ENCODE measurements at places on chromosomes 11 and 22.

DNA sequence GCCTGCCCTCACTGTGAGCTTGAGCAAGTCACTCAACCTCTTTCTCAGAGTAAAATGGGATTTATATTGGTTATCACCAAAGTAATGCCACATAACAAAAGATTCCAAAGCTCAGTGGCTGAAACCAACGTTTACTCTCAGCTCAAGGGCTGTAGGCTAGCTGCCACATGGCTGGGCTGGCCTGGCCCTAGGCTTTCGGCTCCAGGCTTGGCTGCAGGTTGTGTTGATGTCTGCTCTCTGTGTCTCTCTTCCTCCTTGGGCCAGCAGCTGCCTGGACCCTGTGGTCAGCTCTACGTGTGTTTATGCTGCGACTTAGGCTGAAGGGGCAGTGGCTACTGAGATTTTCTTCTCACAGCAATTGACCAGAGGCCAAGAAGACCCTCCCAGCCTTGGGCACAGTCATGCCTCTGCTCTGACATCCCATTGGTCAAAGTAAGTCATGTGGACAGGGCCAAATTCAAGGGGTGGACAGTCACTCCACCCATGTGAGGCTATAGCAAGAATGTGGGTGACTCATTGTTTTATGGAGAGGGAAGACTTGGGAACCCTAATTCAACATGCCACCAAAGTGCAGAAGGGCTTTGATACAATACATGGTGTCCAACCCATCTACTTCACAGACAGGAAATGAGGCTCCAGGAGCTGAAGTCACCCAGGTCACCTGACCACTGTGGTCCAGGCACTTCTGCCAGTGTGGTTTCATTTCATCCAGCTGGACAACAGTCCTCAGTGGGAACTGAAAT lies 90.6 kb downstream of the TSPAN18 start:
- DNase-seq, result no peak

DNA sequence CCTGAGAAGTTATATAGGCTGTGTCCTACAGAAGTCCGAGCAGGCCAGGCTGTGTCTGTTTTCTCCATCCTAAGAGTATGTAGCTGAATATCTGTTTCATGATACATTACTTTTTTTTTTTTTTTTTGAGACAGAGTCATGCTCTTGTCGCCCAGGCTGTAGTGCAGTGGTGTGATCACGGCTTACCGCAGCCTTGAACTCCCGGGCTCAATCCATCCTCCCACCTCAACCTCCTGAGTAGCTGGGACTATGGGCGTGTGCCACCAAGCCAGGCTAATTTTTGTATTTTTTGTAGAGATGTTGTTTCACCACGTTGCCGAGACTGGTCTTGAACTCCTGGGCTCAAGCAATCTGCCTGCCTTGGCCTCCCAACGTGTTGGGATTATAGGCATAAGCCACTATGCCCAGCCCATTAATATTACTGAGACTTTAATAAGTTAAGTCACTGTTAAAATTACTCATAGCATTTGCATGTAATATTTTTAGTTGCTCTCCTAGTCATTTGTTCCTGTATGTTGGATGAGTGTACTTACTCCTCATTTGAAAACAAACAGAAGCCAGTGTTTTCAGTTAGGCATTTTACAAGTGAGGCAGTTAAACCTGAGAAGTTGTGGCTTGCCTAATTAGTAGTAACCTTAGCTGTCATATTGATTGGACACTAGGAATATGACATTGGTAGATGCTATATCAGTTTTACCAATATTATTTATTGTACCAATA lies 26.1 kb downstream of the DRG1 start:
- DNase-seq, result no peak

DNA sequence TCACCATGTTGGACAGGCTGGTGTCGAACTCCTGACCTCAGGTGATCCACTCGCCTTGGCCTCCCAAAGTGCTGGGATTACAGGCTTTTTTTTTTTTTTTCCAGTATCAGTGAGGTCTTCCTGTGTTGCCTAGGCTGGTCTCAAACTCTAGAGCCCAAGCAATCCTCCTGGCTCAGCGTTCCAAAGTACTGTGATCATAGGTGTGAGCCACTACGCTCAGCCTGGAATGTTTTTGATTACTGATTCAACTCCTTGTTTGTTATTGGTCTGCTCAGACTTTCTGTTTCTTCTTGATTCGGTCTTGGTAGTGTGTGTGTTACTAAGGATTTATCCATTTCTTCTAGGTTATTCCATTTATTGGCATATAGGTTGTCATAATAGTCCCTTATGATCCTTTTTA lies 31.3 kb downstream of the NAGA start:
- no peak for DNase-seq

DNA sequence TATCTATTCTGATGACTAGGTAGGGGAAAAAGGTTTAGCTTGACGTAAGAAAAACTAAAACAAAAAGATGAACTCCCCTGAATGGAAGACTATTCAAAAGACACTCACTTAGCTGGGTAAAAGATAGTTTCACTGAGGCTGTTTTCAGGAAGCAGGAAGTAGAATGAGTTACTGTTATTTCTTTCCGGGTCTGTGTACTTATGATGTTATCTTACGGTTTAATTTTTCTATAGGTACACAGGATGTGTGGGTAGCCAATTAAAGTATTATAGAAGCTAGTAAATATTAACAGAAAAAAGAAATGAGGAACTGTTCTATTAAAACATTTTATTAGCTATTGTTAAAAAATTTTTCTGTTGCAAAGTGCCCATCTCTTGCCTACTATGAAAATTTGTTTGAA lies 45.8 kb upstream of the MMP7 start:
- DNase-seq, result no peak

- no peak for DNase-seq
Measured at GRCh38 chr11:100706179-100706578, 19.1 kb downstream of the ARHGAP42 start.

GRCh38 chr22:36946421-36947158 lies 33.2 kb downstream of the CSF2RB start:
- no peak for DNase-seq

GRCh38 chr11:94077552-94078293 lies 50.9 kb upstream of the PANX1 start:
- DNase-seq, result peak; percentile 63

DNA sequence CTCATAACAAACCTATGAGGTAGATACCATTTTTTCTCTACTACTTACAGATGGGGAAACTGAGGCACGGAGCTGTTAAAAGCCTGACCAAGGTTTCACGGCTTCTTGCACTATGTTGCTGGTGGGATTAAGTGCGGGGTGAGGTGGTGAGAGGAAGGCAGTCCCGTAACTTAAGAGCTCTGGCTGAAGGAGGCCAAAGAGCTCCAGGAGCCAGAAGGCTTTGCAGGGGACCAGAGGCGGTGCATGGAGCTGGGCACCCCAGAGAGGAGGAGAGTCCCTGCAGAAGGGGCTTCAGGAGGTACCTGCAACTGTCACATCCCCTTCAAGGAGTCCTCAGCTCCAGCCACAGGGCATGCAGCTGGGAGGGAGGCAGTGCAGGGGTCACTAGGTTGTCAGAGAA lies 4.1 kb downstream of the CHRM4 start:
- DNase-seq, result no peak

DNA sequence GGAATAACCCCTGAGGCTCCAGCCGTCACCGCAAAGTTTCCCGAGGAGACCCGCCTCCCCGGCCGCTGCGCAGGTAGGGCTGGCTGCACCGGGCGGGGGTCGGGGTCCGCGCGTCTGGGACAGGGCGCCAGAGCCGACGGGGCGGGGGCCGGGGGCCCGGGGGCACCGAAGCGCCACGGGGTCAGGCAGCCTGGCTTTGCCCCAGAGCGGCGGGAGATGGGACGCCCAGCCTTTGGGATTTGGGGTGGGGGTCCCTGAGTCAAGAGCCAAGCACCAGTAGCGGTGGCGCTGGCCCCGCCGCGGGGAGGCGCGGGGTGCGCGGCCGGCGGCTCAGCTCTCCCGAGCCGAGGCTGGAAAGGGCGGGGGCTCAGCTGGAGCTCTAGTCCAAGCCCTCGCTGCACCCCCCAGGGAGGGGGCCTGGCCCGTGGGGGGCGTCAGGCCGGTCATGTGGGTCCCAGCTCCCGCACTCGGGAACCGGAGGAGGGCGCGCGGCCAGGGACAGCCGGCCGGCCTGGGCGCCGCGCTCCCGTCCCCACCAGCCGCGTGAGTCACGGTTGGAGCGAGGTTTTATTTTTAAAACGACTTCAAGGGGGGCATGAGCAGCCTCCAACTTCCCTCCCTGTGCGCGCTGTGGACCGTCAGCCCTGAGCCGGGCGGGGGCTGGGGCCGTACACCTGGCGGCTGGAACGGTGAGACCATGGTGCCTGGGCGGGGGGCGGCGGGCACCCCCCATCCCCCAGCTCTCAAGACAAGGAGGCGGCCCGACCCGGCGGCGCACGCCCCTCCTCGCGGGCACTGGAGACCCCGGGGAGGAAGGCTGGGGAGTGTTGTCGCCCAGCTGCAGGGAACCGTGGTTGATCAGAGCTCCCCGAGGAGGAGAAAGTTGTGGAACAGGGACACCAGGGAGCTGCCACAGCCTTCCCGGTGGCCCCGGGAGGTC lies 626 bp downstream of the FLRT1 start:
- DNase-seq, result no peak

DNA sequence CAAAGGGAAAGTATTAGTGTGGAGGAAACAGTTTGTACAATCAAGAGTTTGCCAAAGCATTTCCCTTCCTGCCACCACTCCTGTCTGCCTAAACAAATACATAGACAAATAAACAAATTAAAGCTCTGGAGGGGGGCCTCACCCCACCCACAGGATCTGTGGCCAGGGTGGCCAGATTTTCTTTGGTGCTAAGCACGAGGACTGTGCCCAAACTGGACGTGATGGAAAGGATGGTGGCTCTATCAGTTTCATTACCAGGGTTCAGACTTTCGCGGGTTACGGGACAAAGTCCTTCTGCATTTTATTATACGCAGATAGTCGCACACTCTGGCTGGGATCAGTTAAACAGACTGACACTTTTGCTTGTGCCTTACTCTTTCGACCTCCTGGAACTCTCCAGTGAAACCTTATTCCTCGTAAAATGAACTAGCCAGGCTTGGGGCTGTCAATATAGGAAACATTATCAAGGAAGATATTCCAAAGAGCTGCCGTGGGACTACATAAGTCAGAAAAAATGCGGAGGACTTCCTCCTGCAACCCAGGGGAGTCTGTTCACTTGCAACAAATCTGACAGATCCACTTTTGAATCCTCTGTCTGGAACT lies 11.2 kb downstream of the BARX2 start:
- no peak for DNase-seq

- no peak for DNase-seq
Measured at GRCh38 chr11:130815097-130815802, 101.0 kb downstream of the SNX19 start.

- no peak for DNase-seq
Measured at GRCh38 chr11:4066910-4067309, 27.7 kb upstream of the RRM1 start.

GRCh38 chr11:5301846-5302245 lies at the start of gene OR51B4:
Gene OR51B4, minus strand, starts transcription at chr11:5301946. Its CDS starts 0 bp downstream, at chr11:5301946.
- DNase-seq, result no peak

- no peak for DNase-seq
Measured at GRCh38 chr11:58787903-58788302, 56.2 kb upstream of the GLYAT start.

DNA sequence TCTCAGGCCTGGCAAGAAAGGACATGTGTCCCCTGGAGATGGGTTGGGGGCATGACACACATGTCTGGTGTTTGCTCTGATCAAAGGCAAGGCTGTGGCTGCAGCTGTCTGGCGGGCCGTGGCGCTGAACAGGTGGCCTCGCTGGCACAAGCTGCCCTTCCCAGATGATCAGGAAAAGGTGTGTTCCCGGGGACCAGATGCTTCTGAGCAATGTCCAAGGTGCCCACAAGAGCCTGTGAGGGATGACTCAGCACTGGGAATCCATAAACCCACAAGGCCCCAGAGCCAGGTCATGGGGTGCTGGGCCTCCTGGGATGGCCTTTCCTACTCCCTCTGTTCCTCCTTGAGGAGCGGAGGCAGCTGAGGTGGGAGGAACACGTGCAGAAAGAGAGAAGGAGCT lies 9.7 kb upstream of the LRP5 start:
- peak; percentile 42 for DNase-seq

GRCh38 chr11:45921561-45922424 lies 663 bp upstream of the LARGE2 start:
- DNase-seq, result peak; percentile 87

GRCh38 chr22:27882507-27883290 lies 36.4 kb downstream of the PITPNB start:
- DNase-seq, result no peak

GRCh38 chr11:74288911-74289310 lies 22.5 kb downstream of the P4HA3 start:
- DNase-seq, result no peak

DNA sequence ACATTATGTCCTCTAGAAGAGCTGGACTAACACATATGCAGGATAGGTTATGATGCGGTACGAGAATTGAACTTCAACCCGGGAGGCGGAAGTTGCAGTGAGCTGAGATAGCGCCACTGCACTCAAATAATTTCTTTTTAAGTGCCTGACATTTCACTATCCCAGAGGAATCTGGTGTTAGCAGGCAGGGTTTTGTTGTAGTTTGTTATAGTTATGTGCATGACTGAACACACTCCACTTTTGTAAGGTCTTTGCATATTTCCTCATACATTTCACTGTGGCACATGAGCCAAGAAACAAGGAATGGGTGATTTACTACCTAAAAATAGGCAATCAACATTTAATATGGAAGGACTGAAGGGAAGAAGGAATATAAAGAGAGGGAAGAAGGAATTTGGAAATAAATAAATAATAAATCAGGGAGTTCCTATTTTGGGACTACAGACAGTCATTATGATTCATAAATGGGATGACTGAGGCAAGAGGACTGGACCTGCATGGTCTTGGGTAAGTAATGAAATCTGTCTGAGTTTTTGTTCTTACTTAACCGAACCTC lies 8.7 kb upstream of the HIPK3 start:
- DNase-seq, result no peak

DNA sequence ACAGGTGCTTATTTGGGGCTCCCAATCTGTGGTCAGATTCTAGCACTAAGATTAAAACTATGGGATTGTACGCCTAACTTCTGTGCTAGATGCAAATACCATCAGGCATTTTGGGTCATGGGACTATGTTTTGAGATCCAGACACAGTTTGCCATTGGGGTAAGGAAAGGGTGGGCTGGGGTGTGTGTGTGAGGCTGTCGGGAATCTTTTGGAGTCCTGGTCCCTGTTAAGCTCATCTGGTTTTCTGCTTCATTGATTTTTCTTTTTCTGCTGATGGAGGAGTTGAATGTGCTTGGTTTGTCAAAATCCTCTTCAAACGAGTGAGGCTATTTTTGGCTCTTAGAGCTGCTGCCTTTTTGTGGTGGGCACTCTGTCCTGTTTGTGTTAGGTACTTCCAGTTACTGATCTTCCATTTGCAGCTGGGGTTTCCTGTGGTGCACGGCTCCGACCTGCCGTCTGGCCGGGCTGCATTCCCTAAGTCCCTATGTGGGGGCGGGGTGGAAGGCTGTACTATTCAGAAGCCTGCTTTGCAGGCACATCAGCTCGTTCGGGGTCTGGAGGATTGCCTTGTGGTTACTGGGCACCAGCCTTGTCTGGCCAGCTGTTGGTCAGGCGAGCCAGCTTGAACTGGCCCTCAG lies 2.9 kb downstream of the BCR start:
- peak; percentile 71 for DNase-seq

- DNase-seq, result no peak
Measured at GRCh38 chr22:28283068-28283654, 364.1 kb upstream of the PITPNB start.

GRCh38 chr11:118916842-118917388 lies 8.8 kb downstream of the BCL9L start:
- DNase-seq, result no peak
